ENCODE measurements at places on chromosomes 12 and 14.

- peak; percentile 38 for DNase-seq
Observed at GRCh38 chr14:72516936-72517700, 376.8 kb downstream of the DPF3 start.

GRCh38 chr14:63860146-63860545, 7.3 kb downstream of the SYNE2 start:
- no peak for DNase-seq

DNA sequence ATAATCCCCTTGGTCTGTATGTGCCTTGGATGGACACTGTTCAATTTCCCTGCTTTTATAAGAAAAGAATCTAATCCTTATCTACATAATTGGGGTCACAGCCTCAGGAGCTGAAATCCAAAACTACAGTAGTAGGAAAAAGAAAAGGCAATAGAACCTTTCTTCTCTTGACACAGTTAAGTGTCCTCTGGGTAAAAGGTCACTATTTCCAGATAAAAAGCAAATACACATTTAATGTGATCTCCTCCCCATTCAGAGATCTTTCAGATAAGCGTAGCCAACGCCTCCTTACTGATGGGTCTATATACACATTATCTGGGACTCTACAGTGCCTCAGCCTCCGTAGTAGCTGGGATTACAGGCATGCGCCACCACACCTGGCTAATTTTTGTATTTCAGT, 73.4 kb downstream of the CLIP1 start:
- DNase-seq, result no peak

GRCh38 chr12:24111616-24112015, 162.1 kb upstream of the SOX5 start:
- DNase-seq, result no peak

- DNase-seq, result no peak
Observed at GRCh38 chr12:12947902-12948301, 4.1 kb downstream of the GPRC5D start.

DNA sequence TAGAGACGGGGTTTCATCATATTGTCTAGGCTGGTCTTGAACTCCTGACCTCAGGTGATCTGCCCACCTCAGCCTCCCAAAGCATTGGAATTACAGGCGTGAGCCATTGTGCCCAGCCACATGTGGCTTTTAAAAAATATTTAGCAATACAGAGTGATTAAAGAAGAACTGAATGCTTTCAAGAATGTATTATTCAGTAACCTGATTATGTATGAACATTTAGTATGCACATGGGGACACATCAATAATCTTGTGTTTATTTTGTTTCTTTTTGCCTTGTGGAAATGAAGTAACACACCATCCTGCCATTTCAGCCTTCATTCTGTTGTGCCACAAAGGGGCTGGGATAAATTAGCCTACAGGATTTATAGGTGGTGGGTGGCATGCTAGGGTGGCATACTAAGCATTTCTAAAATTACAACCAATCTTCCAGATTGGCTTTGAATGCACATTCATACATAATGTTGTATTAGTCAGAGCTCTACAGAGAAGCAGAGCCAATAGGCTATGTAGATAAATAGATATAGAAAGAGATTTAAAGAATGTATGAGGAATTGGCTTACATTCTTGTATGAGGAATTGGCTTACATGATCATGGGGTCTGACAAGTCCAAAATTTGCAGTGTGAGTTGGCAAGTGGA, 25.5 kb upstream of the TXNRD1 start:
- no peak for DNase-seq

Data from stimulated activated CD4-positive, alpha-beta T cell treated with anti-CD3 and anti-CD28 coated beads, Interleukin-1b, Interleukin-23, amount 100 ng/mL, for 1 hour (primary cell).